Thoracic aorta endothelial cell (primary cell): ENCODE measurements at places on chromosomes 7 and 10. TPM values are rescaled to one million over a fixed set of nuclear protein-coding genes. Genes with fewer than 3 reads are reported as not detected.

LRRC18 gene
- not detected in 2 replicates for total RNA-seq

FANK1 gene
- total RNA-seq = 1.2 TPM in 2 replicates

CPVL gene
- total RNA-seq = not detected in 2 replicates

GUSB gene
- total RNA-seq = 27.4 and 27.6 TPM in 2 replicates

ITGA8 gene
- total RNA-seq = 0.13 and 0.65 TPM in 2 replicates

CCL24 gene
- 0.53 TPM in 1 of 2 replicates, not detected in the other for total RNA-seq
